ENCODE measurements at places on chromosomes 11 and 22.

- DNase-seq: no peak
These were observed 10.6 kb downstream of the PLEKHB1 start for GRCh38 chr11:73656985-73657384.

DNA sequence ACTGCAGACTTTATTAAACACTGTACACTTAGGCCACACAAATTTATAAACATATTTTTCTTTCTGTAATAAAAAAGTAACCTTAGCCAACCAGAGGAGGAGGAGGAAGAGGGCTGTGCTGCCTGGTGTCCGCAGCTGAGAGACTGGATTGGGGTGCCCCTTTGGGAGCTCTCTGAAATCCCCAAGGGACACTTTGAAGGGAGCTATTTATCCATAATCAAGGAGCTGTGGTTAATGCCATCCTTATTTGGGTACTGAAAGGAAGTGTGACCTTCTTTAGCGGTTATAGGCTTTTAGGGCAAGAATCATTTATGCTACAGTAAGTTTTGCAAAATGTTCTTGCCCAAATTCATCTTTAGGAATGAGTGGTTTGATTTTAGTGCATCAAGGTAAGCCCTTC lies 125.8 kb downstream of the RASSF10 start:
- DNase-seq: no peak

- no peak for DNase-seq
These were observed 89.5 kb downstream of the KCNQ1 start for GRCh38 chr11:2534134-2534956.

GRCh38 chr11:107018902-107019493 lies 722 bp upstream of the GUCY1A2 start:
- no peak for DNase-seq

DNA sequence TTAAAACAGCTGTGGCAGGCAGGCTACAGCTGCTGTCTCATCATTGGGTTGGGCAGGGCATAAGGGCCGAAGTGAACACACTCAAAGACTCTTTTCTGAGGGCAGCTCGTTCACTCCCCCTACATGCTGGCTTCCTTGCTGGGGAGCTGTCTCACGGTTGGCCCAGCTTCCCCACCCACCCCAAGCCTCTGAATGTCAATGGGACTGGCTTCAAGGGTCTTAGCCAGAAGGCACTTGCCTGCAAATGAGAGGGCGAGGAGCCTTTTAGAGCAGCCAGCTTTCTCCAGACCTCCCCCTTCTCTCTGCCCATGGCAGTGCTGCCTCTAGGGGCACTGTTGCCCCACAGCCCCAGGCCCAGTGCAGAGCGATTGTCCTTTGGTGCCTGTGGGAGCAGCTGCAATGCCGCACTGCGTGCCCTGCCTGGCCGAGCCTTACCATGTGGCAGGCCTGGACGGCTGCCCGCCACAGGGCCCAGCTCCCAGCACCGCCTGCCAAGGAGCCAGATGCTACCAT lies 94.7 kb upstream of the RASSF10 start:
- DNase-seq: no peak

- no peak for DNase-seq
These were observed 67.0 kb downstream of the IGLL5 start for GRCh38 chr22:22954656-22955055.

DNA sequence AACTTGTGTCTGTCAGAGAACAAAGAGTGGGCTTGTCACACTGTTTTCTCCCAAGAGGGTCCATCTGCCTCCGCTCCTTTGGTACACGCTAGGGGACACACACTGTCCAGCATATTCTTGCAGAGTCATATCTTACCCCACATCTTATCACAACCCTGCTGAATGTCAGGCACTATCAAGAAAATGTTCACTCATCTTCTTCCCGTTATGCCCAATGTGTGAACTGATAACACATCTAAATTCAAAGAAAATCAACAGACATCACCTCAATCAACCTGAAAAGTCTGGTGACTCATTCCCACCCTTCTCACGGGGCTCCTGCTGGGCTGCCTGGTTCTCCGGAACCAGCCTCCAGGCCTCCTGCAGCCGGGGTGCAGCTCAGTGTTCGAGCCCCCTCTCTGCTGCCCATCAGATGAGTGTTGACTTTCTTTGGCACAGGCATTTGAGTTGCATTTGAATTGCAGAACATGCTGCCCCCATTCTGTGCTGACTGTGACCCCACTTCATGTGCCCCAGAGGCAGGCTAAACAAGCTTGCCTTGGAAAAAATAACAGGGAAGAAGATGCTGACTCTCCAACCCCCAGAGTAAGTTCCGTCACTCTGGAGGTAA lies 19.4 kb downstream of the GRAP2 start:
- no peak for DNase-seq

DNA sequence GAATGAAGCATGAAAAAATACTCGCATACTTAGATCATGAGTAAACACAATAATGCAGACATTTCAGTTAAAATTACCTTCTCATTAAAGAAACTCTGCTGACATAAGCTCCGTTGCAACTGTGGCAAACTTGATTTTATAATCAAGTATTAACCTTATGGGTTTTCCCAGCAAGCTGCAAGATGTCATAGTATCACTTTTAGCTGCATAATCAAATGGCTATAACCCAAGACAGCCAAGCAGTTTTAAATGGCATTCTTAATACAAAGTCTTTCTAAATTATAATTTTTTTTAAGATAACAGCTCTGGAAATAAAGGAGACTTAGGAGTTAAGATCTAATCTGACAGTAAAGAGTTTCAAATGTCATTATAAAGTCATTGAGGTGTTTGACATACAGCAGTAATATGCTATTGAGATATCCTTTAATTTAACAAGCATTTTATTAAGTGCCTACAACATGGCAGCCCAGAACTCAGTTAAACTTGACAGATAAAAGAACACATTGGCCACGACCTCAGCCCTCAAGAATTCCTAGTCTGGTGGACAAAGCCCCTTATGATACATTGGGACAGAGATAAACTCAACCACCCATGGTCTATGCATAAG lies 163.1 kb upstream of the FAT3 start:
- no peak for DNase-seq

GRCh38 chr22:29519996-29520395 lies 33.6 kb downstream of the THOC5 start:
- no peak for DNase-seq

- DNase-seq: no peak
These were observed 49.5 kb downstream of the IGF2 start for GRCh38 chr11:2089536-2090165.

- DNase-seq: peak; percentile 60
These were observed 7.7 kb downstream of the RIN1 start for GRCh38 chr11:66328302-66329144.

- no peak for DNase-seq
These were observed 5.0 kb downstream of the CD81 start for GRCh38 chr11:2382129-2382517.

DNA sequence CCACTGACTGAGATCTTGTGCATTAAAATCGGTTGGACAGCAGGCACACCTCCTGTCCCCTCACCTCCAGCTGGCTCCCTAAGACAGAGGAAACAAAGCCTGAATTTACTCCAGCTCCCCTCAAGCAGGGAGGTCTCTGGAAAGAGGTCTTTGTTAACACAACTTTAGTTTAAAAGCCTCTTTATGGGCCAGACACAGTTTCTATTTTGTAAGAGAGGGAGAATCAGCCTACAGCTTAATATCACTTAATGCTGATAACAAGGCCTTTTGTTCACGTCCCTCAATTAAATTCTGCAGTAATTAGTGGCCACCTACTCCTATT lies 36.3 kb downstream of the PLEKHA7 start:
- no peak for DNase-seq

DNA sequence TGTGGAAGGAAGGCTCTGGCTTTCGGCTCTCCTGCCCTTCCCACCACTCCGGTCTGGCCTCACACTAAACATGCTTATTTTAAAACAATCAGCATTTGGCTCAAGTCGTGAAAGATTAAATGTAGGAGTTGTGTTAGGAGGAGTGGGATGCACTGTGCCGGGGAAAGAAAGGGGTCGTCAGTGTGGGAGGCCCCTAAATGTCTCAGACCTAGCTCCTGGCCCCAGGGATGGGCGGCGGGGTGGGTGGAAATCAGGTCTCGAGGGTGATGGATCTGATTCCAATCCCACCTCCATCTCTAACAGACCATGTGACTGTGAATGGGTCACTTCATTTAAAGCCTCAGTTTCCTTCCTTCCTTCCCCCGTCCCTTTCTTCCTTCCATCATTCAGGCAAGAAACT lies 6.9 kb upstream of the SHISAL1 start:
- DNase-seq: no peak

- no peak for DNase-seq
These were observed 11.2 kb downstream of the OR8D1 start for GRCh38 chr11:124302347-124303125.

GRCh38 chr11:20227631-20228030 lies 67.4 kb upstream of the DBX1 start:
- DNase-seq: no peak

DNA sequence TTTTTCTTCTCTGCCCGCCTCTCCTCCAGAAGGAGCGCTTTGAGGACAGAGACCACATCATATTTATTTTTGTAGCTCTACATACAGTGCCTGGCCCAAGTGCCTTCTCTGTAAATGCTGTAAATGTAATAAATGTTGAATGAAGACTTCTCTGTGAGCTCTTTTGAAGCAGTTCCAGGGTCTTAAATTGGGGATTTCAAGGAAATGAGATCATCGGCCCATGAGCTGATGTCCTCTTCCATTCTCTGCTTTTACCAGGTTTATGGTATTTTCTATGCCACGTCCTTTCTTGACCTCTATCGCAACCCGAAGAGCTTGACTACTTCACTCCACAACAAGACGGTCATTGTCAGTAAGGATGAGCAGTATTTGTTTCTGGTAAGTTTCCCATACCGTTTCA lies 165.7 kb upstream of the SORL1-AS1 start:
- DNase-seq: no peak

GRCh38 chr11:64303109-64304031 lies 2.0 kb upstream of the ESRRA start:
- no peak for DNase-seq

GRCh38 chr11:13721760-13722159 lies 53.3 kb downstream of the FAR1 start:
- no peak for DNase-seq

DNA sequence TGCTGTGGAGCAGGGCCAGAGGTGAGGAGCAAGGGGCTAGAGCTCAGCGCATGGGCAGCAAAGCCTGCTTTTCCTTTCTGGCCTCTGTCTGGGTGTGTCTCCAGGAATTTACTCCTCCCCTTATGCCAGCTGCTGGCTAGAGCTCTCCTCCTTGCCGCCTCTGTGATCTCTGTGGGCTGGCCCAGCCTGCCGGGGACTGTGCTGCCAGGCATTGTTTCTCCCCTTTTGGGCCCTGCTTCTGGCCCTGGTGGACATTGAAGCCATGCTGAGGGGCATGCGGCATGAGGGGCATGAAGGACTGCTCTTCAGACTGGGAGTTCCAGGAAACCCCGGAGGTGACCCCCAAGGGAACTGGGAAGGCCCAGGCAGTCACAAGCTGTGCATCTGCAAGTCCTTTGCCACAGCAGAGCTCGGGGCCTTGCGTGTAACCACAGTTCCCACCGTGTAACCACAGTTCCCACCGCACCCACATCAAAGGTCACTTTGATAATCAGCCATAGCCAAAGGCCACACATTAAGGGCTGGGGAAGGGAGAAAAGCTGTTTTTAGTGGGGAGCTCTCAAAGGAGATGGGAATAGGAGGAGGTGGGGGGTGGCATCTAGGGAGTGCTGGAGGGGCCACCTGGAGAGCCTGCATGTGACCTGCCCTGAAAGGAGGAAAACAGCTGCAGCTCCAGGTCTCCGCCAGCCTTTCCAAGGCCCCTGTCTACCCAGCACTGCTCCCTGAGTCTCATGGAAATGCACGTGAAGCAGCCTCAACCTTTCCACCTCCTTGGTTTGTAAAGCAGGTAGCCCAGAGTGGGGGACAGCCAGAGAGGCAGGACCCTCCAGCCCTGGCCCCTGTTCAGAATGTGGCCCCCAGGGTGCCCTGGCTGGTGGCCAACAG lies 62.3 kb downstream of the PPFIBP2 start:
- no peak for DNase-seq

- DNase-seq: no peak
These were observed 317.3 kb upstream of the ANO3 start for GRCh38 chr11:26014456-26015115.

DNA sequence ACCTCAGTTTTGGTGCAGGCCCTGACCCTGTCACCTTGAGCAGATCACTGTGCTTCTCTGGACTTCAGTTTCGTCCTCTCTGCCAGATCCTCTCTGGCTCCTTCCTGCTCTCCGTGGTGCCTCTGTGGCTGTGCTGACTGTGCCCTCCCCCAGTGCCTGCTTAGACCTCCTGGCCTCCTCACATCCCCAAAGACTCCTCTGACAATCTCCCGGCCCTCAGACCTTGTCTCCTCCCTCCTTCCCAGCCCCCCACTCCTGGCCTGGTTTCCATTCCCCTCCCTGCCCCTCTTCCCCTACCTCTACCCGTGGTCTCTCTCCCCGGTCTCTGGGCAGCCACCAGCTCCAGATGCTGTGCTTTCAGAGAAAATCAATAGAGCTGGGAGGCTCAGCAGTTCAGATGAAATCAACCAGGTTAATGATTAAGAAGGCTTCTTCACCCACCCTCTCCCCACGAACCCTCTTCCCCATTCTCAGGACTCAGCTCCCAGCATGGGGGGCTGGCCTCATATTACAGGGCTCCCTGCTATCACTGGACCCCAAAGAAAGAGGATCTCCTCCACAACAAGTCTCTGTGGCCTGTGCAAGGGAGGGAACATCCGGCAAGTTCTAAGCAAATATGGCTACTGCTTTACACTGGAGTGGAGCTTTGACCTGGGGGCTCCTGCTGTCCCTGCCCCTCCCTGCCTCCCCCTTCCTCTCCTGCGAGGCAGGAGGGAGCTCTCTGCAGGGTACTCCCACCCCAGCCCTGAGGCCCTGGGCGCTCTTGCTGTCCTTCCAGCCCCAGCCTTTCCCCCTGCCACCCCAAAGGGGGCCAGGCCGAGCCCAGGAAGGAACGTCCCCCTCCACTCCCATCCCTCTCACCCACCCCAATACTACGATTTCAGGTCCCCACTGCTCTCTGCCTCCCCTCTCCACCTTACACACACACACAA lies 8.5 kb downstream of the BACE1-AS start:
- no peak for DNase-seq

- no peak for DNase-seq
These were observed 412.4 kb downstream of the BUD13 start for GRCh38 chr11:116360221-116360941.

DNA sequence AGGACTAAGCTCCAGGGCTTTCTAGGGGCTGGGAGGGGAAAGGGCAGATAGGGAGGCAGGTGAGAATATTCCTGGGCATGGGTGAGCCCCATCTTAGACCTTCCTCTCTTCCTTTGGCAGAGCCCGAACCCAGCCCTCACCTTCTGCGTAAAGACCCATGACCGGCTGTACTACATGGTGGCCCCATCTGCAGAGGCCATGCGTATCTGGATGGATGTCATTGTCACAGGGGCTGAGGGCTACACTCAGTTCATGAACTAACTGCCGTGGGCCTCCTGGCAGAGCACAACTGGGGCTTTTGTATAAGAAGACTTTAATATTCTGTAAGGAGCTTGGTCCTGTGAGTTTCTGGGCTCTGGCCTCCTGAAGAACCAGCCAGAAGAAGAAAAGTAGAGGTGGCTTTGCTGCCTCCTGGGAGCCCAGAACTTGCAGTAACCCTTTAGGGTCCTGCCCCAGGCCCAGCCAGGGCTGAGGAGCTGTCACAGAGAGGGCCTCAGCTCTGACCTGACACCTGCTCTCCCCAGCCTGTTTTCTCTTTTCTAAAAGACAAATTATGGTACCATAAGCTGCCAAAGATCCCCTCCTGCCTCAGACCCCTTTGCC lies 22.8 kb downstream of the TREH start:
- no peak for DNase-seq
